Iris pigment epithelial cell (primary cell): ENCODE measurements at places on chromosomes 5 and 9.

- no peak for DNase-seq
Measured at GRCh38 chr5:9373571-9373970, 172.3 kb downstream of the SEMA5A start.

DNA sequence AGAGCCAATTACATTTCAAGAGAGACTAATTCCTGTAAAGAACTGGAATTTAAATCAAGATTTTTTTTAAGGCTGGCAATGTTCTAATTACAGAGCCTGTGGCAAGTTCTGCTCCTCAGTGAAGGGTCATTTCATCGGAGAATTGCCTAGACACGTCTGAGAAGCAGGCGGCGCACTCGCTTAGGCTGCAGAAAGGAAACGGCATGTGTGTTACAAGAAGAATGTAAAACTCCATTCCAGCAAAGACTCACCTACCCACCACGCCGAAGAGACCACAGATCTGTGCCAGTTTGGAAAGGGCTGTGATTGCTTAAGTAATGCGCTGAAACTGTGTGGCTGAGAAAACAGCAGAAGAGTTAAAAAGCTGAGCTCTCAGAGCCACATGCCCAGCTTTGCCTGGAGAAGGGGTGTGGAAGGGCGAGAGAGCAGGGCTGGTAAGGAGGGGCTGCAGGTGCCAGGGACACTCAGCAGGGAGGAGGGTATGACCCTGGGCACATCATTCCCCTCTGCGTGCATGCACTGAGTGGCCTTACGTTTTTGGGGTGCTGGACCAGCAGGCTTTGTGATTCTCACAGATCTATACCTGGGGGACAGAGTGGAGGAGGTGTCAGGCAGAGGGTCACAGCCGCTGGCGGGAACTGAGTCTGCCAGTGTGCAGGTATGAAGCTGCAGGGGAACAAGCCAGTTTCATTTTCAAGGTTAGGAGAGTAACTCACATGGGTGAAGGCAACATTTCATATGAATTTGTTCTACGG lies 17.8 kb upstream of the SLC25A51 start:
- DNase-seq = no peak

GRCh38 chr9:97316904-97317303 lies 9.4 kb downstream of the CCDC180 start:
- DNase-seq = no peak

DNA sequence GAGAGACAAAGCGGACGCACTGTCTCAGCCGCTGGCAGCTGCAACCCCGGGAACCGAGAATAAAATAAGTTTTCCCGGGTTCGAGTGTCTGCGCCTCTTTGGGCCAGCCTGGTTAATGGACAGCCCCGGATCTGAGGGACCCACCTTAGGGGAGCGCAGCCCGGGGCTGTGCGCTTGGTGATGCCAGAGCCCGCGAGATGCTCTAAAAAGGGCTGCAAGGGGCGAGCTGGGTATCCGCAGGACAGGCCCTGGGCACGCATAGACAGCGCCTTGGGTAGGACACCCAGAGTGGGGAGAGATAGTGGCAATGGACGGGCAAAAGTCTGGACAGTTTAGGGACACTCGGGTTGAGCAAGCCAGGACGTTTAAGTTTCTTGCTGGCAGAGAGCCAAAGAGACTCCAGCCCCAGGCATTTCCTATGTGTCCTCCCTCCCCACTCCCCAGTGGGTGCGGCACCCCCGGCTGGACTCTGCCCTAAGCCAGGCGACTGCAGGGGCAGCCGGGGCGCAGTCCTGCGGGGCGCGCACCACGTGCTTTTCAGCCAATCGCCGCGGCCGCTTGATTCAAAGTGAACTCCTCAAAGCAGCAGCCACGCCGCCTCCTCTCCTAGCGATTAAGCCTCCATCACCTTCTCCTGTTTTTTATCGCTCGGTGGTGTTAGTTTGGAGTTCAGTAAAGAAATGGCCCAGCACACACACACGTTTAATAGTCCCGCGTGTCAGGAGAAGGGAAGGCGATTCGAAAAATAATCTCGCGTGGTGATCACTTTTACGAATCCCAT lies 616 bp upstream of the ENC1 start:
- DNase-seq = peak; percentile 85

DNA sequence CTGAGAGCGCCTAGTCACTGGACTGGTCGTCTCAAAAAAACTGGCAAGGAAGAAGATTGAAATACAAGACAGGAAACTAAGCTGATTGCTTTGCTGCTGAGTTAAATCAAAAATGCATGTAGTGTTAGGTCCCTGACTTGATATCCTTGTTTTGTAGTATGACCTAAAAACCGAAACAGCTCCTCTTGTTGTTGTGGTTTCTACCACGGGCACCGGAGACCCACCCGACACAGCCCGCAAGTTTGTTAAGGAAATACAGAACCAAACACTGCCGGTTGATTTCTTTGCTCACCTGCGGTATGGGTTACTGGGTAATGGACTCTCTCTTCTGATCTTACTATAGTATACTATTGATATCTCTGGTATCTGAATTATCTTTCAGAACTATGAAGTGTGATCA lies 4.3 kb downstream of the MTRR start:
- no peak for DNase-seq

GRCh38 chr5:158054223-158055110 lies 195.5 kb upstream of the CLINT1 start:
- no peak for DNase-seq

DNA sequence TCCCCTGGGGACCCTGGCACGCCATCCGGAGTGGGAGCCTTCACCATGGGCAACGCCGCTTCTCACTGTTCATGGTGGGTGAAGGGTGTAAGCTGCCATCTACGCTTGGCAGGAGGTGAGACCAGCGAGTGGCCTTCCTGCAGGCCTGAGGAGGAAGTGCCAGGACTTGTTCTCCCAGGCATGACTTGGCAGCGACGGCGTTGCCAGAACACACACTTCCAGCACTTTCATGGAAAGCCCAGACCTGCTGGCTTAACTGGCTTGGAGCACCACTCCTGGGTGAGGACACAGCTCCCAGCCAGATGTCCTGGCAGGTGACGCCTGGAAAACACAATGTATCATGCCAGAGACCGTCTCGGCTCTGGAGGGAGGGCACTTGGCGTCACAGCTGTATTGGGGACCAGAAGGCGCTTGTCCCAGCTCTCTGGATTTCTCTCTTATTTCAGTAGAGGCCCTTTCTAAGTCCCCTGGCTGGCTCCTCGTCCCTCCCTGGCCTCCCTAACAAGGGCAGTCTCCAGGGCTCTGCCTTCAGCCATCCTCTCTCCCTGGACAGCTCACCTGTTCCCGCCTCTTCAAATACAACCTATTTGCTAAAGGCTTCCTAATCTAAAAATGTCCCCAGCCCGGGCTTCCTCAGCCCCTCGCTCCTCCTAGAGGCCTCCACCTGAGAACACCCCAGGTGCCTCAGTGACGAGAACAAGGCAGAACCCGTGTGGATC lies 188.3 kb downstream of the OLFM1 start:
- DNase-seq = no peak

DNA sequence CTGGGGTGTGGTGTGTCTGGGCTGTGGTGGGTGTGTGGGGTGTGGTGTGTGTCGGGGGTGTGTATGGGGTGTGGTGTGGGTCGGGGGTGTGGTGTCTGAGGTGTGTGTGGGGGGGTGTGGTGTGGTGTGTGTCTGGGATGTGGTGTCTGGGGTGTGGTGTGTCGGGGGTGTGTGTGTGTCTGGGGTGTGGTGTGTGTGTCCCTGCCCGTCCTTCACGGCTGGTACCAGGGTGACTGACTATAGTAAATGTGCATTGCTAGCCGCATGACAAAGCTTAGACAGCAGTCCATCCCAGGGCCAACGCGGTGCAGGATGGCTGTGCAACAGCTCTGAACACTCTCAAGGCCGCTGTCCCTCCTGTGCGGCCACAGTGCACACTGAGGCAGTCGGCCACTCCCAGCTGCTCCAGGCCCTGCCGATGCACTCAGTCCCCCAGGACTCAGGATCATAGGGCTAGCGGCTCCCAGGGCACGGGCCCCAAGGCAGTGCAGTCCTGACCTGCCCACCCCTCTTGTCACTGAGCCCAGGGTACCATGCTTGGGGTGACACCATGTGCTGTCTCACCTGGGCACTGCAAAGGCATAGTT lies 54.0 kb downstream of the SECISBP2 start:
- no peak for DNase-seq

- DNase-seq = no peak
Measured at GRCh38 chr9:122065923-122066629, 27.0 kb downstream of the TTLL11 start.

DNA sequence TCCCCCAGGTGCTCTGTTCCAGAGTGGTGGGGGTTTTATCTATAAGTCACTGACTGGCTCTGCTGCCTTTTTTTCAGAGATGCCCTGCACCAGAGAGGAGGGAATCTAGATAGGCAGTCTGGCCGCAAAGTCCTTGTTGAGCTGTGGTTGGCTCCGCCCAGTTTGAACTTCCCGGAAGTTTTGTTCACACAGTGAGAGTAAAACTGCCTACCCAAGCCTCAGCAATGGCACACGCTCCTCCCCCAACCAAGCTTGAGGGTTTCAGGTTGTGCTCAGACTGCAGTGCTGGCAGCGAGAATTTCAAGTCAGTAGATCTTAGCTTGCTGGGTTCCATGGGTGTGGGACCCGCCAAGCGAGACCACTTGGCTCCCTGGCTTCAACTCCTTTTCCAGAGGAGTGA lies 1428.6 kb downstream of the MAT2B start:
- no peak for DNase-seq
